Subcutaneous adipose tissue (tissue), 4 donors: ENCODE measurements at places on chromosomes 13 and 19. TPM values are rescaled to one million over a fixed set of nuclear protein-coding genes. Genes with fewer than 3 reads are reported as not detected.

The LILRB3 gene
- 40.5 TPM for total RNA-seq

The OR4F17 gene
- total RNA-seq, result not detected

The NLRP9 gene
- not detected for total RNA-seq

The SIAH3 gene
- total RNA-seq, result not detected

The PSG1 gene
- total RNA-seq, result not detected

The GPR12 gene
- 0.17 TPM for total RNA-seq

The PSPN gene
- 0.68 TPM for total RNA-seq

The GRK1 gene
- not detected for total RNA-seq

The SLC15A1 gene
- total RNA-seq, result not detected

The PLIN5 gene
- 30.5 TPM for total RNA-seq

The ZSCAN5A gene
- 7.6 TPM for total RNA-seq

The SRRM5 gene
- not detected for total RNA-seq

The BST2 gene
- total RNA-seq, result 115 TPM

The PLVAP gene
- total RNA-seq, result 22.6 TPM

The MRPS31 gene
- total RNA-seq, result 15.8 TPM

The TNFRSF19 gene
- 4.0 TPM for total RNA-seq

The PEAK3 gene
- not detected for total RNA-seq

The PLIN4 gene
- 519 TPM for total RNA-seq

The NAPSA gene
- 0.85 TPM for total RNA-seq

The BAX gene
- 30.4 TPM for total RNA-seq
